Activated naive CD4-positive, alpha-beta T cell treated with anti-CD3 and anti-CD28 coated beads, Interleukin-2, amount 50 U/mL, for 72 hours (primary cell): ENCODE measurements at places on chromosomes 5 and 9.

- no peak for DNase-seq
These were observed 17.2 kb downstream of the SGTB start for GRCh38 chr5:65704621-65705239.

GRCh38 chr9:136700959-136701667 lies 11.3 kb upstream of the DIPK1B start:
- peak; percentile 71 for DNase-seq

GRCh38 chr5:150034662-150035061 lies 34.1 kb downstream of the HMGXB3 start:
- no peak for DNase-seq

DNA sequence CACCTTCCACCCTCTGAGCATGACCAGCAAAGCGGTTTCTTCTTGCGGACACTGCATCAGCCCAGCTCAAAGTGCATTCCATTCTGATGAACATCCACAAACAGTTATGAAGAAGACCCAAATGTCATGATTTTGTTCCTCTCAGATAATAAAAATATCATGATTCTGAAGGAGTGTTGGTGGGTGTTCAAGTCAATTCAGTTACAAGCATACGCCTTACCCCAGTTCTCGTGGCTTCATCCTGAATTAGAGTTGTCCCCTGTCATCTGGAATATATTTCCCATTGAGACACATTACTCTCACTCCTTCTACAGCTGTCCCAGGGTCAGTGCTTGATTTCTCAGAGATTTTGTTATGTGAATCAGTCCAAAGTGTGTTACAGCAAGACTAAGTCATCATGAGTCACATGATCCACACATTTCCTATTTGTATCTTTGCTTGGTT lies 325.4 kb downstream of the RFX3 start:
- no peak for DNase-seq

- no peak for DNase-seq
These were observed 43.7 kb upstream of the SELENOP start for GRCh38 chr5:42855386-42855785.
